Kidney capillary endothelial cell (primary cell): ENCODE measurements at places on chromosomes 2 and 18.

GRCh38 chr2:69222953-69223658 is 163.9 kb downstream of the GFPT1 start:
- DNase-seq, result peak; percentile 89

DNA sequence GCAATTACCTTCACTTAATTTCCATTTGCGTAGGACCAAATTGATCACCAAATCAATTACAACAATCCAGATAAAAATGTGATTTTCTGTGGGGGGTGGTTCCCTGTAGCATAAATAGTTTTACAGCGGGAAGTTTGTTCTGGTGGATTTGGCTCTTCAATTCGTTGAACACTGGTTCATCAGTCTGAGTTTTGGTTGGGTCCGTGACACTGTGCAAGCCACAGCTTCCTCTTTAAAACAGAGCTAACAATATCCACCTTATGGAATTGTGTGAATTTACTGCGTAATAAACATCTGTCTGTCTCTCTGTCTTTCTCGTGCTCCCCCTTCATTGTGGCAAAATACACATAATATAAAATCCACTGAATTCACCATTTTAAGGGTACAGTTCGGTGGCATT is 310.8 kb downstream of the TGIF1 start:
- no peak for DNase-seq

DNA sequence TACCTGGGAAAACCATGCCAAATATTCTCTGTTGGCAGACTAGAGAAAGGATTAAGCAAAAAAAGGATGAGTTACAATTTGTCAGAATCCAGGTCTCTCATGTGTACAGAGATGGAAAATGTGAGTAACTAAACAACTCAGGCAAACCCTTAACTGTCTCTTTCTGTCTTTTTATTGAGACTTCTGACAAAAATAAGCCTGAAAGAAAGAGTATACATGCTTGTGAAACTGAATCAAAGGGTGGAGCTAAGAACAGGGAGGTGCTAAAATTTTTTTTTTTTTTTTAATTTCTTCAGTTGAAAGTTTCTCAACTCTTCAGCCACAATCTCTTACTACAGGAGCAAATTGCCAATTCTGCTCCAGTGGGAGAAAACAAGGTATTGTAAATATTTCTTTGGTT is at the start of gene SERPINB10:
SERPINB10 (plus strand) TSS at position 295 of the 400 bp plus-strand sequence. CDS start 7,553 bp downstream, outside the sequence.
- DNase-seq, result no peak

GRCh38 chr2:197268786-197269584 is 41.6 kb downstream of the ANKRD44 start:
- no peak for DNase-seq

DNA sequence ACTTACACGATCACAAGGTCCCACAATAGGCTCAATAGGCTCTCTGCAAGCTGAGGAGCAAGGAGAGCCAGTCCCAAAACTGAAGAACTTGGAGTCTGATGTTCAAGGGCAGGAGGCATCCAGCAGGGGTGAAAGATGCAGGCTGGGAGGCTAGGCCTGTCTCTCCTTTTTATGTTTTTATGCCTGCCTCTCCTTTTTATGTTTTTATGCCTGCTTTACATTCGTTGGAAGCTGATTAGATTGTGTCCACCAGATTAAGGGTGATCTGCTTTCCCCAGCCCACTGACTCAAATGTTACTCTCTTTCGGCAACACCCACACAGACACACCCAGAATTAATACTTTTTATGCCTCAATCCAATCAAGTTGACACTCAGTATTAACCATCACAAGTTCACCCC is 9.9 kb upstream of the GYPC start:
- DNase-seq, result no peak
